Transverse colon (tissue), 4 donors: ENCODE measurements at places on chromosomes 7 and 10. TPM values are rescaled to one million over a fixed set of nuclear protein-coding genes. Genes with fewer than 3 reads are reported as not detected.

Gene MKI67
- total RNA-seq = 40.8 TPM

Gene DGKI
- total RNA-seq = not detected

Gene SEC31B
- total RNA-seq = 14.1 TPM

Gene NAT16
- not detected for total RNA-seq

Gene ABCC2
- total RNA-seq = 2.7 TPM

DNA sequence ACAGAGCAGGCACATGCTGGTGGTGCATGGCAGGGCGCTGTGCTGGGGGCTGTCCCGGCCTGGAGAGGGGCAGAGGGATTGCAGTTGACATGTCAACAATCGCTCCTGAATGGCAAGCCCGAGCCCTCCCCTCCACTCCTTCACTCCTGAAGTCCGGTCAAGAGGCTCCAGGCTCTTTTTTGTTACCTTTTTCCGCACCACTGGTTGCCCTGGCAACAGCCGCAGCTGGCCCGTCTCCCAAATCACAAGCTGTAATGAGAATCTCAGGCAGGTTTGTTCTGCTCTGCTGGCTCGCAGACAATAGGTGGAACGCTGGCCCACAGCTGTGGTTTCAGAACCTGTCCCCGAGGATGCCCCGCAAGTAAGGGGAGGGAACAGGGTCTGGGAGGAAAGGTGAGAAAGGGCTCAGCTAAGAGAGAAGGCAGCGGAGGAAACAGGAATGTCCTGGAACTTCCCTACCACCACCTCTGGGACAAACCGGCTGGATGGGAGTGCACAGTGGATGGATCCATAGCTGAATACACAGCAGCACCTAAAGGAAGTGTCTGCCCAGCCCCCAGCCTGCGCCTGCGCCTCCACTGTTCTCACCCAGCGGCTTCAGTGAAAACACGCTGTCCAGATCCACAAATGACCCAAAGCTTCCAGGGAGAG, 58.9 kb downstream of the CALML3 start:
- peak overlapping the region; percentile 1 for H3K27ac ChIP-seq
- H3K27me3 ChIP-seq = no peaks in the 10 kb centered on the region
- peak; percentile 79 for DNase-seq
- H3K4me3 ChIP-seq = no peak overlapping the region

DNA sequence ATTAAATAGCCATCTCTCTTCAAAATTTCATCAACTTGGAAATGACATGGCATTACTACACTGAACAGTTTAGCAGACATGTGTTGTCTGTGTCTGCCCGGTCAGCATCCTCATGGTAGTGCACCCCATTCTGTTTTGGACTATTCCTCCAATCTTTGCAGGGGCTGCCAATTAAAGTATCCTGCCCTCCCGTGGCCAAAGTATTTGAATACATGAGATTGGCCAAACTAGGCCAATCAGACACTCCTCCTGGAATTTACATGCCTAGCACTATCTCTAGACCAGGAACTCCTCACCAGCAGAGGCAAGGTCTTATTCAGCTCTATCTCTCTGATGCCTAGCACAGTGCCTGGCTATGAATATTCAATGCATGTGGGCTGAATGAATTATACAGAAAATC, 4.4 kb downstream of the SHTN1 start:
- no peak for DNase-seq
- no peaks in the 10 kb centered on the region for H3K36me3 ChIP-seq
- no peak overlapping the region for H3K27ac ChIP-seq
- peaks cover 14% of the 10 kb centered on the region for H3K4me1 ChIP-seq
- H3K4me3 ChIP-seq = no peak overlapping the region

DNA sequence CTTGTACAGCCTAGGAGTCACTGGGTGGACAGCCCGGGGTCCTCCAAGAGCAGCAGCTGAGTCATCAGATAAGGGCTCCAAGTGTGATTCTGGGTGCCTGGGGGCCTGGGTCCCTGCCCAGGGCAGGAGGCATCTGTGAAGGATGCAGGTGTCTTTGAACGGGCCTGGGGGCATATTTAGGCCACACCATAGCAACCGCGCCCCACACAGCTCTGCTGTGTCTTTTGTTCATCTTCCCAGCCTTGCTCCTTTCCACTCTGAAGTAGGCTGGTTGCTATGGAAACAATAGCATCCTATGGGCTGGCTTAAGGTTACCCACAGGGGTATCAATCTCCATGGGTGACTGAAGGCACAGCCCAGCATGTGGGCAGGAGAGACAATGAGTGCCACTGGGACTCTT, 324.7 kb downstream of the TCERG1L start:
- no peak for DNase-seq
- H3K4me1 ChIP-seq = no peaks in the 10 kb centered on the region
- H3K36me3 ChIP-seq = no peaks in the 10 kb centered on the region
- H3K27ac ChIP-seq = no peak overlapping the region
